Mammary epithelial cell (primary cell): ENCODE measurements at places on chromosomes 2 and 18.

- DNase-seq: peak; percentile 39
Measured at GRCh38 chr18:3703732-3704176, 253.8 kb downstream of the TGIF1 start.

DNA sequence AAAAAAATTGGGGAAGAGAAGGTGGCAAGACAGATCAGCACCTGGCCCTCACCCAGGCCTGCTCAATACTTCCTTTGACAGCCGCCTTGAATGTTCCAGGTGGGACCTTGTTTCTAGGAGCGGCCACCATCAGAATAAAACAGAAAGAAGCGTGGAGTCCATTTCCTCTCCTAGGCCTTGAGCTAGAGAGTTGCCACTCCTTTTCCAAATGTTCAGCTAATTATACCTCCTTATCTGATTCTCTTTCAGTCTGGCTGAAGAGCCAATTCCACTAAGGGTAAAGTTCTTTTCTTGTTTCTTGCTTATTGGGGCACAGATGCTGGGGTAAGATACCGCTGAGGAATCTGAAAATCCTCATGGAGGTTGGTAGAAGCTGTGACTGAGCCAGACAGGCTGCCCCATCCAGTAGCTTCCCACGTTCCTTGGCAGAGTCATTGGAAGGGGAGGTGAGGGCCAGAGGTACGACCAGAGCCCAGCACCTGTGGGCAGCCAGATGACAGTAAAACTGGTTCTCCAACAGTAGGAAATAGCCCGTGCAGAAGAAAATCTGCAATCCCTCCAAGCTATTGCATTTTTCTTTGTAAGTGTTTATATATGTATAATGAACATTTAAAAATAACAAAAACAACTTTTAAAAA lies 51.5 kb downstream of the PLB1 start:
- DNase-seq: no peak

DNA sequence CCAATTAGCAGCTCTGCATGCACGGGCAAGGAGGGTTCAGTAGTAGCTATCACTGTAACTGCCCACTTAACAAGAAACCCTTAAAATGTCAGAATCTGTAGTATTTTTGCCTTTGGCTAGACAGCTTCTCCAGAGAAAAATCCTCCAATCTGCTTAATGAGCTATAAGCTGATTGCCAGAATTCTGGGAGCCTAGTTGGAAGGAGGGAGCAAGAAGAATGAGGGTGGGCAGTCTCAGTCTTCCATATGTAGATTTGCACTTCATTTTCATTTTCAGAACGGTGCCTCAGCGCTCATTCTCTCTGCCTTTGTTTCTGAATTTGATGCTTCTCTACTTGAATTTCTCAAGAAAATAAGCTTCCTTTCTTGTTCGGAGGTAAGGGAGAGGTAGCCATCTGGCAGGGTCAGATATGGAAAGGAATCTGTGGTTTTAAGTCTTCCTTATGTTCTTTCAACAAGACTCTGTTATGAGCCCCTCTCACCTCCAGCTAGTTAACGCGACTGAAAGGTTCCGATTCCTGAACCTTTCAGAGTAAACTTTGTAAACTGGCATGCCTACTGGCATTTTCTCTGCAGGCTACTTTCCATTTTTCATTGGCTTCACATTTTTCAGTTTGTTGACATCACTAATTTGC lies 53.5 kb downstream of the HNRNPLL start:
- no peak for DNase-seq

DNA sequence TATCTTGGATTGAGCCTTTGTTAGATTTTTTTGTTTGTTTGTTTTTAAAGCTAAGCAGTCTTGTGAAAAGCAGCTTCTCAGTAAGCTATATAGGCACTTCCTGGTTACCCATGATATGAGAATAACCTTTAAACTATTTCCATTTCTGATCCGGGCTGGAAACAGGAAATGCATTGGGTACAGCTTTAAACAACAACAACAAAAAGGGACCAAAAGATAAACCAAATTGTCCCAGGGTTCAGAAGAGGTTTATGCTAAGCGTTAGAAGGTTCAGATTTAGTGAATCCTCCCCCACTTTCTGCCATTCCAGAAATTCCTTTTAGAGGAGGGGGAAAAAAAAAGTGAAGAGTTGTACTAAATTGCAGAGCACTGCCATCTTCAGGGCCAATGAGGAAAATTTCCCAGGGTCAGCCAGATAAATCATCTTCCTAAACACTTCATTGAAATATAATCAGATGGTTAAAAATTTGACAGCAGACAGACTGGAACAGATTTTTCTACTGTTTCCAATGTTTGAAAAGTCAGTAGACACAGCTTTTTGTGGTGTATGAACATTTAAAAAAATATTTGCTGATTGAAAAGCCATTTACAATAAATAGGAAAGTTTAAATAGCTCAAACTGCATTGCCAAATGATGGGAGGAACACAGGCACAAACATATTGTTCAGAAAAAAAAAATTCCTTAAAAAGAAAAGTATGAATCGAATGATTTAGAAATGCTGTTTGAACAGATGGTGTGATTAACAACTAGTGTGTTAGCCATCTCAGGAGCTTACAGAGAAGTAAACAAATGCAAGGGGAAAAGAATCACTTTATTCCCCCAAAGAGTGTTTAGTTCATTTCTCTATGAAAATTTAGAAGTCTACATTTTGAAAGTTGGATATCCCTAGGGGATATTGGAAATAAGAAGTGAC lies 189.9 kb upstream of the TANK start:
- peak; percentile 39 for DNase-seq

GRCh38 chr18:78721238-78721875 lies 258.3 kb upstream of the SALL3 start:
- no peak for DNase-seq

- peak; percentile 70 for DNase-seq
Measured at GRCh38 chr2:212227755-212228154, 310.8 kb downstream of the ERBB4 start.

GRCh38 chr18:79950515-79951341 lies 725 bp downstream of the SLC66A2 start:
- peak; percentile 25 for DNase-seq

GRCh38 chr2:223915071-223915470 lies 30.1 kb downstream of the WDFY1 start:
- DNase-seq: no peak

GRCh38 chr2:88696611-88697010 lies 5.1 kb downstream of the RPIA start:
- DNase-seq: no peak

- peak; percentile 69 for DNase-seq
Measured at GRCh38 chr2:180747728-180748127, 232.7 kb upstream of the UBE2E3 start.

DNA sequence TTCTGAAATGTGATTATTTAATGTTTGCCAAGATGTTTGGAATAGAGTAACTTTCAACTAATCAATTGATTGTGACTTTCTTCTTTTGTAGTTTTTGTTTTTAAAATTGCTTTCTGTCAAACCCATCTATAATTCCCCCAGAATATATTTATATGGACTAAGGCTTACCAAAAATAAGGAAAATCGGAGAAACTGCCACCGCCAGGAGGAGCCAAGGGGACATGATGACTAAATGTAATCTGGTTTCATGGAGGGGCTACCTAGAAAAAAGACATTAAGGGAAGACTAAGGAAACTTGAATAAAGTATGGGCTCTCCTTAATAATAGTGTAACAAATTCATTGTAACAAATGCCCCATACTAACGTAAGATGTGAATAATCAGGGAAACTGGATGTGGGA lies 19.5 kb downstream of the BOLA3 start:
- DNase-seq: no peak

- no peak for DNase-seq
Measured at GRCh38 chr18:24754583-24755253, 294.3 kb downstream of the HRH4 start.
